ENCODE measurements at places on chromosomes 3 and 15.

DNA sequence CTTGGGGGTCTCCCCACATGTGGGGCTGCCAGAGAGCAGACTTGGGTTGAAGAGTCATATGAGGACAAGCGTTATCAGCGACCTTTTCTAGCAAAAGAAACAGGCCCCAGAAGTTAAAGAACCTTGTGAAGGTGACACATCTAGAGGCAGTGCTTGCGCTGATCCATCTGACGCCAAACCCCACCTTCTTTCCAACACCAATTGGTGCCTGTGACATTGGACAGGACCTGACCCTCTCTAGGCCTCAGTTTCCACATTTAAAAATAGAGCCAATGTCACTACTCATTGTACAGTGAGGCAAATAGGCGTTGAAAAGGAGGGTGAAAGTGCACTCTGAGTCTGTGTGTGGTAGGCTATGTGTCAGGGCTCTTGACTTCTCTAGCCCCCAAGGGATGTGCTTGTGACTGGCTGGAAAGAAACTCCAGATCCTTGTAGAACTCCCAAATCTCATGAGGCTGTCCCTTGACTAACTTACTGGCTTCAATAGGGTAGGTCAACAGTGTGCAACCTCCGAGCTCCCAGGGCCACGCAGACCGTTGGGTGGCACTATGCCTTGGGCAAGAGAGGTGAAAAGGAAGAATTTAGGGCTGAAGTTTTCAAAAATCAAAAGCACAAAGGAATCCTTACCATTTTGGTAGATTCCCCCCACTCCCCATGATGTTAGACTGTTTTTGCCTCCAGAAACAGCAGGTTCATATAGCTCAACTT lies 666 bp upstream of the FAM219B start:
- DNase-seq: peak; percentile 3

DNA sequence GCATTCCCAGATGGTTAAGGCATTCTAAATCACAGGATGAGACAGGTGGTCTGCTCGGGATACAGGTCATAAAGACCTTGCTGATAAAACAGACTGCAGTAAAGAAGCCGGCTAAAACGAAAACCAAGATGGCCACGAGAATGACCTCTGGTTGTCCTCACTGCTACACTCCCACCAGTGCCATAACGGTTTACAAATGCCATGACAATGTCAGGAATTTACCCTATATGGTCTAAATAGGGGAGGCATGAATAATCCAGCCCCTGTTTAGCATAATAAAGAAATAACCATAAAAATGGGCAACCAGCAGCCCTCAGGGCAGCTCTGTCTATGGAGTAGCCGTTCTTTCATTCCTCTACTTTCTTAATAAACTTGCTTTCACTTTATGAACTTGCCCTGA lies 151.1 kb downstream of the ZNF385D start:
- no peak for DNase-seq

GRCh38 chr3:116441652-116442051 lies 3.6 kb downstream of the LSAMP start:
- DNase-seq: no peak

- no peak for DNase-seq
These were observed 32.5 kb downstream of the CHAC1 start for GRCh38 chr15:40985541-40986330.

DNA sequence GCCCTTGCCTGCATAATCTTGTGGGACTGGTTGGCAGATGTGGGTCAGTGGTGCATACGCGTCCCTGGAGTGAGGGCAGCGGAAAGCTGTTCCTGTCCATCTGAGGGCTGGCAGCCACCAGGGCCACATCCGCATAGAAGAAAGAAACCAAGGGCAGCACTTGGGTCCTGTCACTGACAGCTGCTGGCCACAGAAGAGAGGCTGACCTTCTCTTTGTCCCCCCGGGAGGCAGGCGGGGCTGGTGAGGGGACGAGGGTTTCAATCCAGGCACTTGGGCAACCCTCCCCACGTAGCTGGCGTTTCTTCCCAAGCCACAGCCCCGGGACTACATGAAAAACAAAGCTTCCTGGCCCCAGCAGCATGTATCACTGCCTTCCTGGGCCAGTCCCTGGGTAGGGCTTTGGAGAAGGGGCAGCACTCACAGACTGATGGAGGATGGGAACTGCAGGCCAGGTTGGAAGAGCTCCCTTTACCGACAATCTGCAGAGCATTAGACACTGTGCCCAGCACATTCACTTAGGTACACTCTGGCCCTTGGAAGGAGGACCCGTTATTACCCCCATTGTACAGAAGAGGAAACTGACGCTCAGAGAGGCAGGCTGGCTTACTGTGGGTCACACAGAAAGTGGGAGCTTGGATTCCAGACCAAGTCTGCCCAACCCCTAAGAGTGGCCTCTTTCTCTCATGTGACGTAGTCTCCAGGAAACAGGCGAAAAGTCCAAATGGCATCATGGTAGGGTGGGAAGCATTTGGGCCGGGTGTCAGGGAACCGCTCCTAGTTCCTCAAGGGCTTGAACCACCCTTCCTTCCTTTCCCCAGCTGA lies 78.8 kb upstream of the SLC6A6 start:
- DNase-seq: no peak

- no peak for DNase-seq
These were observed 27.2 kb upstream of the ZNF502 start for GRCh38 chr3:44685128-44685800.
